ENCODE measurements at places on chromosomes 7 and 10.

GRCh38 chr7:15853832-15854470, 167.5 kb upstream of the MEOX2 start:
- no peak for DNase-seq

GRCh38 chr10:90462749-90463470, 394.9 kb downstream of the HTR7 start:
- DNase-seq = no peak

DNA sequence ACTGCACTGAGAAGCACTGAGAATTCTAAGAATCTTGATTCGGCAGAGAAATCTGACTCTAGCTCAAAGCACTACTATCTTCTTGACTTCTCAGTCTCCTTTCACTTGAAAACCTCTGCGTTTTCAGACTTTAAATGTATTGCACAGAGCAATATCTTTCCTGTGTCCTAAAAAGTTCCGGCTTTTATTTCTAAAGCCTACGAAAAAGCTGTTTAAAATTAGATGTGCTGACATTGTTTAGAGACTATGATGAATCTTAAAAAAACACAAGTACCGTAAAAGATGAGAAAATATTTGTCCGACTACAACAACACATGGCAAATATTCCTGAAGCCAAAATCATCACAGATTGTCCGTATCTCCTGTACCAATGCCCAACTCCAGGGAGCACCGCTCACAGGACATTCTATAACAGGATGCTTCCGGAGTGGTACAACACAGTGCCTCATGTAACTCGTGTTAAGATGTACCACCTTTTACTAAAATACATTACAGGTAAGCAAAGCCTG, 136.9 kb downstream of the CUBN start:
- DNase-seq = no peak

- no peak for DNase-seq
Observed at GRCh38 chr7:28390426-28390825, 21.9 kb upstream of the CREB5 start.

- no peak for DNase-seq
Observed at GRCh38 chr7:31782411-31782991, 95.5 kb downstream of the PPP1R17 start.

- DNase-seq = no peak
Observed at GRCh38 chr10:51100221-51100620, 25.9 kb downstream of the PRKG1 start.

- no peak for DNase-seq
Observed at GRCh38 chr7:138095972-138096935, 20.0 kb downstream of the AKR1D1 start.

Measured in effector memory CD8-positive, alpha-beta T cell (primary cell).